T-helper 2 cell treated with Interferon-gamma antibody and Interleukin-4, amounts not matched to agents 100 ng/mL and 5 ng/mL, for 36 hours (primary cell): ENCODE measurements at places on chromosomes 11 and 22. TPM values are rescaled to one million over a fixed set of nuclear protein-coding genes. Genes with fewer than 3 reads are reported as not detected.

Gene RASD2
- not detected in 2 replicates for total RNA-seq

Gene APOL1
- total RNA-seq, result 56.8 and 62.5 TPM in 2 replicates

Gene MS4A12
- total RNA-seq, result not detected in 2 replicates

Gene PNPLA5
- not detected in 2 replicates for total RNA-seq

Gene SNAP29
- 30.4 and 37.6 TPM in 2 replicates for total RNA-seq

Gene TRIM6
- 0.18 and 0.25 TPM in 2 replicates for total RNA-seq

Gene PPP2R1B
- 56.3 and 62.2 TPM in 2 replicates for total RNA-seq

Gene TRPM5
- total RNA-seq, result not detected in 2 replicates

Gene FOLR2
- not detected in 2 replicates for total RNA-seq

Gene SESN3
- 26.4 and 28.0 TPM in 2 replicates for total RNA-seq

Gene SCUBE2
- 0.23 and 0.34 TPM in 2 replicates for total RNA-seq

Gene OR6T1
- not detected in 2 replicates for total RNA-seq

Gene NXPE1
- not detected in 2 replicates for total RNA-seq

Gene PRR33
- not detected in 2 replicates for total RNA-seq

Gene MS4A3
- total RNA-seq, result not detected in 2 replicates

Gene CD44
- total RNA-seq, result 294 and 296 TPM in 2 replicates

Gene NRGN
- total RNA-seq, result 5.7 and 5.8 TPM in 2 replicates

Gene GNG3
- total RNA-seq, result 0.30 TPM in 1 of 2 replicates, not detected in the other

Gene ALX4
- not detected in 2 replicates for total RNA-seq

Gene CNGA4
- 0.16 and 0.23 TPM in 2 replicates for total RNA-seq
